OCI-LY7 (cell line): ENCODE measurements at places on chromosomes 5 and 9. TPM values are rescaled to one million over a fixed set of nuclear protein-coding genes. Genes with fewer than 3 reads are reported as not detected.

Gene FEM1C
- 9.0 and 9.5 TPM in 2 replicates for total RNA-seq

Gene RXRA
- 0.40 and 0.44 TPM in 2 replicates for total RNA-seq

Gene ROR2
- total RNA-seq = 0.10 and 0.17 TPM in 2 replicates

Gene ST8SIA4
- total RNA-seq = 40.3 and 42.9 TPM in 2 replicates

Gene SAXO1
- 0.63 TPM in 1 of 2 replicates, not detected in the other for total RNA-seq

Gene GMCL2
- not detected in 2 replicates for total RNA-seq

Gene MAMDC4
- total RNA-seq = 12.7 and 14.2 TPM in 2 replicates

Gene TRPM6
- not detected in 2 replicates for total RNA-seq

Gene MARCHF11
- total RNA-seq = not detected in 2 replicates

Gene PCDHA1
- total RNA-seq = not detected in 2 replicates

Gene CBY3
- total RNA-seq = not detected in 2 replicates

Gene LAMC3
- total RNA-seq = 2.0 and 2.2 TPM in 2 replicates

Gene DMRT3
- total RNA-seq = not detected in 2 replicates
